Stimulated activated CD8-positive, alpha-beta memory T cell treated with anti-CD3 and anti-CD28 coated beads, Interleukin-15, amount 100 ng/mL, for 1 hour (primary cell): ENCODE measurements at places on chromosomes 13 and 19.

DNA sequence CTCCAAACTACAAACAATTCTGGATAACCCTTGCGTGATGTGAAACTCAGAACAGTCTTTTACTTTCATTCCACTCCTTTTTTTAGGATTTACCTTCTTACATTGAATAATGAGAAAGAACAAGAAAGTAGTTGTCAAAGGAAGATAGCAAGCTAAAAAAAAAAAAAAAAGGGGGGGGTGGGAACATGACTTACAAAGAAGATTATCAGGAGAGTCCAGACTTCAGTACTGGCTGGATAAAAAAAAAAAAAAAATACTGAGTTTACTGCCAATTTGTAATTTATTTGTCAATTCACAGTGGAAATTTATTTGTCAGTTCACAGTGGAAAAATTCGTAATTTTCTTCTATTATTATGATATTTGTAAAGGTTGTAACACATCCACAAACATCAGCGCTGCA lies 792.4 kb upstream of the SLITRK5 start:
- DNase-seq: no peak

GRCh38 chr19:4234862-4235201 lies 5.5 kb downstream of the EBI3 start:
- no peak for DNase-seq

- DNase-seq: no peak
Measured at GRCh38 chr19:5545051-5545450, 22.7 kb downstream of the TINCR start.

DNA sequence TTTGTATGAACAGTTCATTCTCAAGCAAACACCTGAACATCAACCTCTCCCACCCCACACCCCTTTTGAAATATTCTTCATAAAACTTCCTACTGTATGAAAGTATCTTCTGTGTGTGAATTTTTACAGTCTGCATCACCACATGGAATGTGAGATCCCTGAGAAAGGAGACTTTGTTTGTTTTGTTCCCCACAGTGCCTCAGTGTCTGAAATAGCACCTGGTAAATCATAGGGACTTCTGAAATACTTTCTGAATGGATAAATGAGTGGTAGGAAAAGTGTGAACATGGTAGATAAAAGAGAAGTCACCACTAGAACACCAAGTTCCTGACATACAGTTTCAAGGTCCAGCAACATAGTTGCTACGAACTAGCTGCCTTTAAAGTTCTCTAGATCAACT lies 1071.2 kb downstream of the EFNB2 start:
- DNase-seq: no peak

GRCh38 chr19:4909156-4909896 lies at the start of gene UHRF1:
TSS of gene UHRF1 (plus strand) at chr19:4909501. CDS start at chr19:4910886, 1,385 bp downstream.
- no peak for DNase-seq

DNA sequence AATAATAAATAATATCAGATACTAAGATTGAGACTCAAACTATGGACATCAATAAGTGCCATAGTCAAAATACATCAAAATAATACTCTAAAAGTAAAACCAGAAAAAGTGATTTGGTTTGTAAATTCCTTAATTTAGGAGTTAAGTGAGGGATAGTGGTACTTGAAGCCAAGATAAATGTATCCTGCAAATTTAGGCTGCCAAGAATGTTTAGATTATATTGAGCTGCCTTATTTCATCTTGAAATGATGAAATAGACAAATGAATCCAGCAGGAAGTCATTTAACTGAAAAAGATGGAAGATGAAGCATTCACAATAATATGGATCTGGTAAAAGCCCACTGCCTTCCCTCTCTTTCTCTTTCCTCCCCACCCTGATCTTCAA lies 112.3 kb downstream of the LRCH1 start:
- DNase-seq: no peak

GRCh38 chr13:20828539-20829364 lies 55.0 kb upstream of the EEF1AKMT1 start:
- DNase-seq: no peak

DNA sequence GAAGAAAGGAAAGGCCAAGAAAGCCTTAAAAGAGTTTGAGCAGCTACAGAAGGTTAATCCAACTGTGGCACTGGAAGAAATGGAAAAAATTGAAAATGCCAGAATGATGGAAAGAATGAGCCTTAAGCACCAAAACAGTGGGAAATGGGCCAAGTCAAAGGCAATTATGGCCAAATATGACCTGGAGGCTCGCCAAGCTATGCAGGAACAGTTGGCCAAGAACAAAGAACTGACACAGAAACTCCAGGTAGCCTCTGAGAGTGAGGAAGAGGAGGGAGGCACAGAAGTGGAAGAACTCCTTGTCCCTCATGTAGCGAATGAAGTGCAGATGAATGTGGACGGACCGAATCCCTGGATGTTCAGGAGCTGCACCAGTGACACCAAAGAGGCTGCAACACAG lies 5.1 kb downstream of the UTP14C start:
- no peak for DNase-seq

DNA sequence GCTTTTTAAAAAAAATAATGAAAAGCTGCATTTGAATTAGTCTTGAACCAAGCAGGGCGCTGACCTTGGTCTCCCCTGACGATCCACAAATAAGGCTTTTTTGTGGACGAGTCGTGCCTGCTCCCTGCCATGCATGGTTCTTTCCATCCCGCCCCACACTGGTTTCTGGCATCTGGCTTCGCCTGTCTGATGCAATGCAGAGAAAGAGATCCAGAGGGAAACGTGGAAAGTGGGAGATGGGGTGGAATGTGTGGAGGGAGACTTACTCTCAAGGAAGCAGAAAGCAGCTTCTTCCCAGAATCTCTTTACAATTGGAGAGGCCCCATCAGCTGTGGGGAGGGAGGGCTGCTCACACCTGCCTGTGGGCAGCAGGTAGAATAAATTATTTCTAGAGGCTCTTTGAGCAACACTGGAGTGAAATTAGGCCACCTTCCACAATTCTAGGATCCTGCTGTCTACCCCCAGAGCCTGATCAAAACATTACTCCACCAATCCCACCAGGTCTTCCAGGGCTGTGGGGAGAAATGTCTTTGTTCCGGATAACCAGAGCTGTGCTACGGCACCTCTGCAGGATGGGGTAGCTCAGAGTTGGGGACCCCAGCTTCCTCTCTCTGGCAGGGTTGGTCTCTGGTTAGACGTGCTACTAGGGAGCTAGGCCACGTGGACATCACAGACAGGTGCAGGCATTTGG lies 183.5 kb downstream of the UQCRFS1 start:
- DNase-seq: no peak

DNA sequence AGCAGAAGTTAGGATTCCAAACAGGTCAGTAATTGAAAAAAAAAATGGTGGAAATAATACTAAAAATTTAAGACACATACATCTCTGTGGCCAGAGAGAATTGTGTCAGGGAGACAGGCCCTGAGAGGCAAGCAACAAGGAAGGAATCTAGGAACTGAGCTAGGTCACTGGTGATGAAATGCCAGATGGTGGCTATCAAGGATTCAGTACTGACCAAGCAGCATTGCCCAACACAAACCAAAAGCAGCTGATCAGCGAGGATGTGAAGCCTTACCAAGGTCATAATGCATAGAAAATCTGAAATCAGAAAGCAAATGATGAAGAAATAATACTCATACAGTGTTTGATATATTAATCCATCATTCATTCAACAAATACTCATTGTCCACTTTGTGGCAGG lies 905.0 kb downstream of the GPC5 start:
- no peak for DNase-seq

- DNase-seq: no peak
Measured at GRCh38 chr13:100594255-100594654, 5.7 kb upstream of the GGACT start.

GRCh38 chr19:37007587-37008220 lies 70.5 kb upstream of the ZNF420 start:
- no peak for DNase-seq

- DNase-seq: no peak
Measured at GRCh38 chr13:95626768-95627167, 17.7 kb downstream of the DZIP1 start.

- DNase-seq: no peak
Measured at GRCh38 chr19:16376649-16377048, 52.0 kb downstream of the KLF2 start.

DNA sequence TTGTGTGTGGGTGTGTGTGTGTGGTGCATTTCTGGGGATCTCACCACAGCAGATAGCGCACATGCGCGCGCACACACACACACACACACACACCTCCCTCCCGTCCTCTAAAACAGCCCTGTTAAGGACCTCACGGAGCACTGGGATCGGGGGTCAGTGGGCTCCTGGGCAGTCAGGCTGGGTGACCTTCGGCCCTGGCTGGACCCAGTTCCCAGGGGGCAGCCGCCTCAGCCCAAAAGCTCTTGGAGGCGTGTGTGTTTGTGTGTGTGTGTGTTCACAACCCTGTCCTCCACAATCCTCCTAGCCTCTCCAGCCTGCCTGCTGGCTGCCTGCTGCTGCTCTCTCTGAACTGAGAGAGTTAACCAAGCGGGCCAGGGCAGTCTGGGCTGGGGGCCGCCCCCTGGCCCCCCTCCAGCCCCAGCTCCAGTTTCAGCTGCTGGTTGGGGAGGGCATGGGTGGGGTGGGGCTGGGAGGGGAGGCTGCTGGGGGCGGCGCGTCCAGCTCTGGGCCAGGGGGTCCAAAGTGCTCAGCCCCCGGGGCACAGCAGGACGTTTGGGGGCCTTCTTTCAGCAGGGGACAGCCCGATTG lies at the start of gene FXYD1:
TSS of gene FXYD1 (plus strand) at position 520 of the 588 bp plus-strand sequence. CDS start 1,256 bp downstream, outside the sequence.
- DNase-seq: no peak

DNA sequence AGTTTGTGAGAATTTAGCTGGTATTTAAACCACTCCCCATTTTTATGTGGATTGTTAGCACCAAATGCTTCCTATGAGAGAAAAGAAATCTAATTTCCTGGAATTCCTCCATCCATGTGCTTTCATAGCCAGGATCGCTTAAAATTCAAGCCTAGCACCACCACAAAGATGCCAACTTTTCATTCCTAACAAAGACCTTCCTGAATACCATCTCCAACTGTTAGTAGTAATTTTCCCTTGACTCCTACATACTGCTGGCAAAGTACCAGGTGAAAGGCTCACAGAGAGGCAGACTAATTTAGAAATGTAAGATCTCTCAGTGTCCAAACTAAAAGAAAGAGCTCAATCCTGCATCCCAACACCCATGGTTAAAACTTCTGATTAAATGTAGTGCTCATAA lies 386.3 kb downstream of the KCTD12 start:
- no peak for DNase-seq

GRCh38 chr19:9144920-9145319 lies 4.7 kb downstream of the ZNF317 start:
- no peak for DNase-seq

DNA sequence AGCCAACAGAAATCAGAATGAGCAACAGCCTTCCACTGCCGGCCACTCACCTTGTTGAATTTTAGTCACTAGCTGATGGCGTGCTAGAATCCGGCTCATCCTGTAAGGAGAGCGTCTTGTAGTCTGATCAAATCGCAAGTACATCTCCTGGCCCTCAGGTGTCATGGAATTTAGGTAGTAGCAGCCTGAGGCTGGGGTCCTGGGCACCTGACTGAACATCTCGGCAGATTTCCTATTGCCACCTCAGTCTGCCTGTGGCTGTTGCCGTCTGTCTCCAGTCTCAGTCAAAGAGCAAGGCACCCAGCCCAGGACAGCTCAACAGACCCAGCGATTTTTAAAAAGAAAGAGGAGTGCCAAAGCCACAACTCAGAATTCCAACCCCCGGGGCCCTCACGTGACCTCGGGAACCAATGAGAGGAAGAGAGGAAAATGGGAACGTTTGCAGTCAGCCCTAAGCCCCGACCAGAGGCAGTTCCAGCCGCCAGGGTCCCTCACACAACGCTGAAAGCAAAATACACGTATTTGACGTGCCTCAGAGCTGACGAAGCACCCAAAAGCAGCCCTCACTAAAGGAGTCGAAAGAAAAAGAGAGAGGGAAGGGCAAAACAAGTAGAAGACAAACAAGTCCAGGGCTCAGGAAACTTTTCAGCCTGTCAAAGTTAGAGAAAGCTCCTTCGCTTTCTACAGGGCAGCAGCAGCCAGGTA lies at the start of gene STARD13:
TSS of gene STARD13 (minus strand) at position 336 of the 705 bp plus-strand sequence. CDS start at position 219, 117 bp downstream.
- DNase-seq: no peak

- DNase-seq: no peak
Measured at GRCh38 chr13:44664308-44664707, 88.2 kb upstream of the TSC22D1 start.
